KG1 (cell line): ENCODE measurements at places on chromosomes 5 and 9.

DNA sequence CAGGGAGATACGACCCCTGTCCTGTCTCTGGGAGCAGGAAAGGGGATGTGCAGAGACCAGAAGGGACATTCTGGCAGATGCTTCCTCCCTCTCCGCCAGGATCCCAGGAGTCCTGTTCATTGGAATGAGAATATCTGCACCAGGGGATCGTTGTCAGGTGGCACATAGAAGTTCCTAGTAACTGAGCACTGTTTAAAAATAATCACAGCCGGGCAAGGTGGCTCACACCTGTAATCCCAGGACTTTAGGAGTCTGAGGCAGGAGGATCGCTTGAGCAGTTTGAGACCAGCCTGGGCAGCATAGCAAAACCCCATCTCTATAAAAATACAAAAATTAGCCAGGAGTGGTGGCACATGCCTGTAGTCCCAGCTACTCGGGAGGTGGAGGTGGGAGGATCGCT lies 12.3 kb downstream of the SARDH start:
- no peak for DNase-seq

DNA sequence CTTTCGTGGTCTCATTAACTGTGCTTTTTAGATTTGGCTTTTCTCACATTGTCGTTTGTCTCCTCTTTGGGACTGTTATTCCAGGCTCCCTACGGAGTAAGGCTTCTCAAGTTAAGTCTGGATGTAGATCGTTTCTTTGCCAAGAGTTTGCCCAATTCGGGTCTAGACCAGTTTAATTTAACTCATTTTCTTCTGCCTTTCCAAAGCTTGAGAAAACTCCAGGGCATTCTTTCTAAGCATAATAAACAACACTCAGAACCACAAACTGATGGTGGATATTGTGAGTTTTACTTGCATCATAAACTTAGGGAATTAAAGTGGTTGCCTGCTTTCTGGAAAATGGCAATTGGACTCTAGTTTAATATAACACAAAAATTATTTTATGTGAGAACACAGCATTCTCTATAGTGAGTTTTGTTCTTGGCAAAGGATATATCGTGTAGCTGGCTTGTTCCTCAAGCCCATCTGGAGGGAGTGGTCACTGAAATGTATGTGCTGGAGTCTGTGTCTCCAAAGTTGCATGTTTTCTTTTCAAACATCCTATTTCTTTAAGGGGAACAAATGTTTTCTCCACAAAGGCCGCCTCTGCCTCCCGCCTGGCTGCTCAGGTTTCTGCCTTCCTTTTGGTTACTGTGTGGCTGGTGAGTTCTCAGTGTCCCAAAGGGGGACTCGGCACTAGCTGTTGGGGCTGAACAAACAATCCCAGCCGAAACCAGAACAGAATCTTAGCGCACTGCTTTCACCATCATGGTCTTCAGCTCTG lies 211.3 kb upstream of the FBN2 start:
- DNase-seq, result no peak

GRCh38 chr5:159057996-159058395 lies 41.7 kb downstream of the EBF1 start:
- no peak for DNase-seq

GRCh38 chr5:66713998-66714397 lies 117.8 kb downstream of the MAST4 start:
- no peak for DNase-seq

GRCh38 chr5:66789434-66789833 lies 193.2 kb downstream of the MAST4 start:
- no peak for DNase-seq
